Stimulated activated CD8-positive, alpha-beta memory T cell treated with anti-CD3 and anti-CD28 coated beads, Interleukin-4, amount 100 ng/mL, for 24 hours (primary cell): ENCODE measurements at places on chromosomes 3 and 15.

GRCh38 chr3:86624192-86624591 lies 366.8 kb downstream of the VGLL3 start:
- DNase-seq: no peak

DNA sequence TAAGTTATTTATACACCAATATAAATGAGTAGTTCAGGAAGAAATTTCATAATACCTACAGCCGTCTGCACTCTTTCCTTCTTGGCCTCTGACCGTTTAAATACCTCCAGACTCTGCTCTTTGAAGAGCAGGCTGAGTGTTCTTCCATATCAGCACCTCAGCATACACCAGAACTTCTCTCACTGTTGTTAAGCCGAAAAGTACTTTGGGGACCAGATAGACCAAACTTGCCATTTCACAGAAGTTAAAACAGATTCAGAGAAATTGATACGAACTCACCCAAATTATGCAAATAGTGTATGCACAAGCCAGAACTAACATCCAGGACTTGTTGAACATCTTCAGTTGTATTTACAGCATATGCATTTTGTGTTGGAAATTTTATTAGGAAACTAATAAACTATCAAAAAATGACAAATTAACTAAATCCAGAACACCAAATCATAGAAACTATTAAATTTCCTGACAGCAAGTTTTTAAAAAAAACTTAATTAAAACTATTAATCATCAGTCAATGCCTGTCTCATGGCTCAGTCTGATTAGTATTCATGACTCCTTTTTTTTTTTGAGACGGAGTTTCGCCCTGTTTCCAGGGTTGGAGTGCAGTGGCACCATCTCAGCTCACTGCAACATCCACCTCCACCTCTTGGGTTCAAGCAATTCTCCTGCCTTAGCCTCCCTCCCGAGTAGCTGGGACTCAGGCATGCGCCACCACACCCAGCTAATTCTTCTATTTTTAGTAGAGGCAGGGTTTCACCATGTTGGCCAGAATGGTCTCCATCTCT lies 24.1 kb downstream of the CGGBP1 start:
- no peak for DNase-seq

GRCh38 chr3:53101956-53102355 lies 28.3 kb downstream of the RFT1 start:
- no peak for DNase-seq

DNA sequence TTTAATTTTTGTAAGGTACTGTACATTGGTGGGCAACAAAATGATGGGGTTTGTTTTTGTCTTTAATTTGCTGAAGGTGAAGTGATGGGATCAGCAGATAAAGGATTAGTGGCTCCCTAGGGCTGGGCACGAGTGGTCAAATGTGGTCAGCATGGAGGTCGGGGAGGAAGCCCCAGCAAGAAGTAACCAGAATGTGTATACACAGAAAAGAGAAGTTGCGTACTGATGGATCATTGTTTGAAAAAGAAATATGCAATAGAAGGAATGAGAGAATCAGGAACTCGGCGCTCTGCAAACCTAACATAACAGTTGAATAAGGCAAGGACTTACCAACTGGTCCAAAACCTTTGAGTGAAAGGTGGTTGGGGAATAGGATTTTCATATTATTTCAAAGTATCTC lies 1.5 kb downstream of the TMOD2 start:
- no peak for DNase-seq

DNA sequence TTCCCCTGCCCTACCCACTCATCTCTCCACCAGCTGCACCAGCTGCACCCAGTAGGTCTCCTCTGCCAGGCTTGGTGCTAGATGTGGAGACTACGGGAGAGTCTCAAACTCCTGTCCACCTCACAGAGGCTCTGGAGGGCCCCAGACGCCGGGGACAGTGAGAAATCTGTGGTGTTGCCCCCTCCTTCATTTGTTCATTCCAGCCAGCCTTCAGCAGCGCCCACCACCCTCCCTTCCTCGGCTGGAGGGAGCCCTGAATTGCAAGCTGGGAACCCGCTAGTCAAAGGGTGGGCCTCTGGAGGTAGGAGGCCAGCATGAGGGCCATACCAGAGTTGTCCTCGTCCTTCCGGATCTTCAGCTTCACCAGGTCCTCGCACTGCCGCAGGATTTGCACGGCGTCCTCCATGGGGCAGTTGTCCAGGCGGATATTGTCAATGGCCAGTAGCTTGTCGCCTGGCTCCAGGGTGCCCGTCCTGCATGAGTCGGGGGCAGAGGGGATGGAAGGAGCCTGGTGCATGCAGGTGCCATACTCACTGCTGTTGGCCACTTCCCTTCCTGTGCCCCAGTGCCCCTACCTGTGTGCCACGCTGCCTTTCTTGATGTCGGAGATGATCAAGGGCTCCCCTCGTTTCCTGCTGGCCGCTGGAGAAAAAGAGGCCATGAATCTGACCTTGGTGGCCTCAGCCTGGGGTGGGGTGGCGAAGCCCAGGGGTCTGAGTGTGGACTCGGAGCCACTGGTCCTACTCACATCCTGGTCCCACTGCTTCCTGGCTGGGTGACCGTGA lies 29.1 kb downstream of the GRIP2 start:
- DNase-seq: no peak

DNA sequence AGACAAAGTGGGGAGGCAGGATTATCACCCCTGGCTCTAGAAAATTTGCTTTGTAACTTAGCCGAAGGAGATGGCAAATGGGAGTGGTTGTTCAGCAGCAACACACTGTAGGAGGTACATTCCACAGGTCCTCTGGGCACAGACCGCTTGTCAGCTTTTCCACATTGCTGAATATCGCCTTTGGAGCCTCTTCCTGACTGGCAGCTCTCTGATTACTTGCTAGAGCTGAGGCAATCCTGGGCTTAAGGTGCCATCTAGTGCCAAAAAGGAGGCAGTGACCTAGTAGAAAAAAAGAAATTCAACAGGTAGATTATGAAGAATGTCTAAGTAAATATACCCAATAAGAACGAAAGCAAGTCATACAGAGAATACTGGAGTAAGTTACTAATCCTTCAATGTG lies 13.1 kb upstream of the SCN5A start:
- DNase-seq: no peak

GRCh38 chr3:160869825-160870224 lies 113.8 kb downstream of the PPM1L start:
- DNase-seq: no peak

DNA sequence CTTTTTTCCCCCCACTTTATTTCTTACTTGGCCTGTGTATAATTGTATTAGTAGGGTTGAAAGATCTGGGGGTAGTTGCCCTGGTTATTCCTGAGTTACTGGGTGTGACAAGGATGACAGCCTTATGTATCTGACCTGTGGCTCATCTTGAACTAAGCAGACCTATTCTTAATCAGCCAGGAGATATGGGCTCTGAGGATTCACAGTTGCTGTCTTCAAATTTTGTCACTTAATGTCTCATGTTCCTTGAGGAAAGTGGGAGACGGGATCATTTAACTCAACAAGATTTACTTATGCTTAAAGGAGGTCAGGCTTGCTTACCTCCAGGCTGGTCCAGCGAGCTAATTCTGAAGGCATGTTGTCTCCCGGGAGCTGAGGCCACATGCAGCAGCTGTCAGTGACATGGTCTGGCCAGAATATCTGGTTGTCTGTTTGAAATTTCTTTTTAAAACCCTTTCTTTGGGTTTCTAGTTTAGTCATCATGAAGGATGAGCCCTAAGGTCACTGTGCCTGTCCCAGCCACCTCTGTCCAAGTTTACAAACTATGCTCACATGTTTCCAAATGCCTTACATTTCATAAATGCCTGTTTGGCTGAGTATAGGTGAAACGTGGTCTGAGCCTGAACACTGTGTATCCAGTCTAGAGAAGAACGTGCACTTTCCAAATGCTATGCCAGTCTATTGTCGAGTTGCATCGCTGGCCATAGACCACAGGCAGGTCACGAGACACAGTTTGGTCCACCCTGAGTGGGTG lies 26.8 kb downstream of the LRTM1 start:
- DNase-seq: no peak

GRCh38 chr15:92714077-92714476 lies 58.5 kb upstream of the FAM174B start:
- DNase-seq: no peak

DNA sequence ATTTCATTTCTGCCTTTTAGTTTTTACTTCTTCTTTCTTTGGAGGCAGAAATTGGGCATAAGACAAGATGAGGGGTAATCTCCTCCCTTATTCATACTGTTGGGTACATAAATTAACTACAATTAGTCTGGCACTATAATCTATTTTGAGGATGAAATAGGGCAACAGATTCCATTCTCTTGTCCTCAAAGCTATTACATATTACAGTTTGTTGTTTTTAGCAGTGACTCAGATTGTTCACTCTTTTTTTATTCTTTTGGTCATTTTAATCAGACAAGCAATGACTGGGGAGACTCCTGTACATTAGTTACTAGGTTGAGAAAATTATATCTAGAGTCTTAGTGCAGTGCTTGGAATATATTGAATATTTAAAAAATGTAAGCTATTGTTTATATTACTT lies 556.0 kb downstream of the OTOL1 start:
- DNase-seq: no peak

GRCh38 chr3:148839805-148840204 lies 12.2 kb downstream of the CPB1 start:
- DNase-seq: no peak

DNA sequence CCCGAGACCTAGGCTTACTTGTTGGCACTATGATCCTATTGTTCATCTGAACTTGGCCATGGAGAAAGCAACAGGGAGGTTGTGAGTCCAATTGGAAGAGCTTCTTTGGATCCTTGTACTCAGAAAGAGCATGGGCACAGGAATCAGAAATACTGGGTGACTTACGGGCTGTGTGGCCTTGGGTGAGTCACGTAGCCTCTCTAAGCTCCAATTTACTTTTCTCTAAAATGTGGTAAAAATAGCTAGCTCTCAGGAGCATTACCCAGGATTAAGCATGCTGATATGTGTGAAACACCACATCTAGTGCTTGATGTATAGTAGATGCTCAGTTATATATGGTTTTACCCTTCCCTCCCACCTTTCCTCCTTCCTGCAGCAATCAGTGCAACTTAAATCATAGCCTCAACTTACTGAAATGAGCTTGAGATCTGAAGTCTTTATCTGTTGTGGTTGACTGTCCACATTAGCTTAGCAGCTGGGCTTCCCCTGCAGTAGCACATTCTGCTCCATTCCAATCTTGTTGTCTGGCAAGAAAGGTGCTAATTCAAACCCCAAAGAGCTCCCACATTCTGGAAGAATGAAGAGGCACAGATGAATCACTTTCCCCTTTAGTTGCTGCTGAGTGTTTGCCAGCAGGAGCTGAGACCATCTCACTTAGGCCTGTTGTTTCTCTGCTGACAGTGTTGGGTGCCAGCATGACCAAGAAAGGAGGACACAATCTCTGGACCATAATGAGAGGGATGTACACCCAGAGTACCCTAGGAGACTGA lies 299.1 kb upstream of the TRIM42 start:
- DNase-seq: no peak

DNA sequence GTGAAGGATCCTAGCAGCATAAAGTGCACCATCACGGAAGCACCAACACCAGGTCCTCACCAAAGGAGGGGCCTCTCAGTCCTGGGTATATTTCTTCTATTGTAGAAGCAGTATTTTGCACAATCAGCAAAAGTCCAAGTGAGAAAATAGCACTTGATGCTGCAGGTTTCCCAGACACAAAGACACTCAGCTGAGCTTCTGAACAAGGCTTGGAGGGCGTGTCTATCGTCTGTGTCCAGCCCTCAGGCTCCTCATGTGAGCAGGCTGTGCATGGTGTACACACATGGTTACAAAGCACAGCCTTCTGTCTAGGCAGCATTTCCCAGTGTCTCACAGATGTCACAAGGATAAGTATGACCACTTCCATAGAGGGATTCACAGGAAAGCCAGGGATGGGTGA lies 98.3 kb upstream of the SPATA12 start:
- no peak for DNase-seq

DNA sequence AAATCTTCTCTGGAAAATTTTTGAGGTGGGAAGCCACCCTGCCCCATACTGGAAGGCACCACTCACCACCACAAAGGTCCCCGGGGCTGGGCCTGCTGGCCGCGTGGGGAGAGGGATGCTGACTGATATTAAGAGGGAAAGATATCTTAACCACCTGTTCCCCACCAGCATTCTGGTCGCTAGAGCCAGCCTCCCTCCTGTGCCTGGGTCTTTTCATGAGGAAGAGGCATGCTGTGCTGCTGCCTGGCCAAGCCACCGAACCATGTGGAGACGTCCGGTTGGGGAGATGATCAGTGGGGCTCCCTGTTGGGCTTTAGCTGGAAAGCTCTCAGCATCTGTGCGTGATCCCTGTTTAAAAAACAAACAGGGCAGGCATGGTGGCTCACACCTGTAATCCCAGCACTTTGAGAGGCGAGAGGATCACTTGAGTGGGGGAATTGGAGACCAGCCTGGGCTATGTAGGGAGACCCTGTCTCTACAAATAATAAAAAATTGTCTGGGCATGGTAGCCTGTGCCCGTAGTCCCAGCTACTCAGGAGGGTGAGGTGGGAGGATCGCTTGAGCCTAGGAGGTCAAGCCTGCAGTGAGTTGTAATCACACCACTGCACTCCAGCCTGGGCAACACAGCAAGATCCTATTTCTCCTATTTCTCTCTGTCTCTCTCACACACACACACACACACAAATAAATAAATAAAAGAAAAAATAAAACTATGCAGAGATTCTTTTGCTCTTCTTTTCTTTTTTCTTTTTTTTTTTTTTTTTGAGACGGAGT lies 1.0 kb downstream of the KLHL18 start:
- peak; percentile 10 for DNase-seq

DNA sequence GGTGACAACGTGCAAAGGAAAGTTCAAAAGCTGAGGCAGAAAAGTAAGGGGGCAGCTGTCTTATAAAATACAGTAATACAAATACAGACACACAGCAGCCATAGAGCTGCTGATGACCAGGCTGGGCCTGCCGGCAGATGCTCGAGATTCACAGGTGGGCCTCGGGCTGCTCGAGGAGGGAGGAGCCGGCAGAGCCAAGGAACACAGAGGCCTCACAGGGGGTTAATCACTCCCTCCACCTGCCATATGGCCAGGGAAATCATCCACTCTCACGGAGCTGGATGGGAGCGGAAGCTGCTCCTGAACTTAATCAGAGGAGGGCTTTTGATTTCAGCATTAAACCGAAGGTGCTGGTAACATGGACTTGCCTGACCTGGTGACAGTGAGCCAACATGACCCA lies 29.6 kb upstream of the MGLL start:
- DNase-seq: no peak

GRCh38 chr3:122930063-122930997 lies 97.2 kb downstream of the SEMA5B start:
- DNase-seq: no peak

DNA sequence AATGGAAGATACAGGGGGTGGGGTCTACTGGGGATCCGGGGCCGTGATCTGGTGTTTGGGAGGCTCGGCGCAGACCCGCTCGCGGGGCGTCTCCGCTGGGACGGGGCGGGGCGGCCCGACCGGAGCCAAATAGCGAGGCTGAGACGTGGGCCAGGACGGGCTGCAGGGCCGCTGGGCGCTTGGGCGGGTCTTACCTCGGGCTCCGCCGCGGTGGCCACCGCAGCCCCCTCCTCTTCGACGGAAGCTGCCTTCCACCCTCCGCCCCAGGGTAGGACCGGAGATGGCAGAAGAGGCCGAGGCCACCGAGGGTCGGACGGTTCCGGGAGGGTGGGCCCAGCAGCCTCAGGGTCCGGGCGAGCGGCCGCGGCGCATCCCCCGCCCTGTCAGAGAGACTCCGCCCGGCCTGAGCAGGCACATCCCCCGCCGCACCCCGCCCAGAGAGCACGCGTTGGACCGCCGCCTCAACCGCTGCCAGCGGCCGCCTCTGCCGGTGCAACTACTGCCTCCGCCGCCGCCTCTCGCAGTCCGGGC lies 399 bp downstream of the MYO9A start:
- DNase-seq: peak; percentile 66
